ENCODE measurements at places on chromosomes 5 and 9. TPM values are rescaled to one million over a fixed set of nuclear protein-coding genes. Genes with fewer than 3 reads are reported as not detected.

DNA sequence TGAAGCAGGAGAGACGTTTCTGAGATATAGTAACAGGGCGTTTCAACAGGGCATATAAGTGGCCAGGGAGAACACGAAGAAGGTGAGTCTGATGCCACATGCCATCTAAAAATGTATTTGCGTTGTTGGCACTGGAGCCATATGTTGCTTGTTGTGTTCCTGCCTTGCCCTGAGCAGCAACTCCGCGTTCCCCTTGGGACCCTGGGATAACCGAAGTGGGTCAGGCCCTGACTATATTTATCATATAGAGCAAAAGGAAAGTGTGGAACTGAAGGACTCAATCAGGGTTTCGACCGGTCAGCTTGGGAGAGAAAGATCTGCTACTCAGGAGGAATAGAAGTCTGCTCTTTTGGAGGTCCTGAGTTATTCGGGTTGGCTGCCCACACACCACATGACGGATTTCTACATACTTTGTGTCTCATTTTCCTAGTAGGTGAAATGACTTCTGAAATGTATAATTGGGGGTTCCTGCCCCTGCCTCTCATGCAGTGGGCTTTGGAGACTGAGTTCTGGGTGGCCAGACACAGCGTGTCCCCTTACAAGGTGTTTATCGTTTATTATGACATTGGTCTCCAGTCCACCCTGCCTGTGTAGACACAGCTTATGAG is 3.0 kb downstream of the STC2 start:
- DNase-seq, result no peak

- DNase-seq, result no peak
Observed at GRCh38 chr9:89601856-89602562, 2.8 kb upstream of the GADD45G start.

DNA sequence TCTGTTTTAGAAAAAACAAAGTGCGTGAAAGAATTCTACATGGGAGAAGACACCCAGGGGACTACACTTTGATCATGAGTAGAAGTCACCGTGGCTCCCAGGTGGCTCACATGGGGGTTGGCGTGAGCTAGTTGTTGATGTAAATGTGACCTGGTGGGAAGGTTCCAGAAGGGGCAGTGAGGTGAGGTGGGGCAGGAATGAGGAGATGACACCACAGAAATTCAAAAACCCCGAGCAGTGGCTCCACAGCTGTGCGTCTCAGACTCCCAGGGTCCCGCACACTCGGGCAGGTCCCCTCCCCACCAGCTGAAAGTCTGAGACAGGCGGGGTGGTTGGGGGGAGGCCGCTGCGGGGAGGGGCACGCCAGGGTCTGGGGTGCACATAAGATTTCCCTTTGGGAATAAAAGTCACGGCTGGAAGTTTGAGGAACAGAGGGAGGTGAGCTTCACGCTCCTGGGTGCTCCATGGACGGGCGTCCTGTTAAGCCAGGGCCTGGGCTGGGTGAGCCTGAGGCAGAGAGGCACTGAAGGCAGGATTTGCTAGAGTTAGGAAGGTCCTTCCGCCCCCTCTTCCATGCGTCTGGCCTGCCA is 29.9 kb downstream of the GLT6D1 start:
- no peak for DNase-seq

GRCh38 chr9:133654736-133655657 is 18.8 kb downstream of the DBH start:
- DNase-seq, result no peak

ACSL6 gene
- 34.0 TPM for total RNA-seq

- no peak for DNase-seq
Observed at GRCh38 chr5:24367216-24367615, 277.6 kb downstream of the CDH10 start.

SERF1A gene
- 9.1 TPM for total RNA-seq

DNA sequence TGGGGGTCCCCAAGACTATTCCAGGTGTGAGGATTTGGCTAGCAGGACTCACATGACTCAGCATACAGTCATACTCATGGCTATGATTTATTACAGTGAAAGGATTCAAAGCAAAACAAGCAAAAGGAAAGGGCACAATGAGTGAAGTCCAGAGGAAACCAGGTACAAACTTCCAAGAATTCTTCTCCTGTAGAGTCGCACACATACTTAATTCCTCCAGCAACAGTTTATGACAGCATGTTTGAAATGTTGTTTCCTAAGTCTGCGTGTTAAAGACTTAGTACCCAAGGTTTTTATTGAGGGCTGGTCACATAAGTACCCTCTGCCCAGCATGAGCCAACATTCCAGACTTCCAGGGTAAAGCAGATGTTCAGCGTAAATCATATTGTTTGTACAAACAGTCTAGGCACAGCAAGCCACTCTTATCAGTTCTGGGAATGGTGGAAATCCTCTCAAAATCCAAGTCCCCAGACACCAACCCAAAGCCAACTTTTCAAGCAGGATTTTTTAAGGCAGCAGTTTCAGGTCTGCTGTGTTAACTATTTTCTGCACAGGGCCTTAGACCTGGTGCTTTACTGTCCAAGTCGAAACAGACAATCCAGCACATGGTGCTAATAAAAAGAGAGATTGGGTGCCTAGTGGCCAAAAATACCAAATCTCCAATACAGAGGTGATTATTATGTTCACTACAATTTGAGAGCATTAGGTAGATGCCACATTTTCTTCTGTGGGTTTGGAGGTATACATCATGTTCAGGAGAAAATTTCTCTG is 18.6 kb upstream of the RICTOR start:
- DNase-seq, result no peak

DNA sequence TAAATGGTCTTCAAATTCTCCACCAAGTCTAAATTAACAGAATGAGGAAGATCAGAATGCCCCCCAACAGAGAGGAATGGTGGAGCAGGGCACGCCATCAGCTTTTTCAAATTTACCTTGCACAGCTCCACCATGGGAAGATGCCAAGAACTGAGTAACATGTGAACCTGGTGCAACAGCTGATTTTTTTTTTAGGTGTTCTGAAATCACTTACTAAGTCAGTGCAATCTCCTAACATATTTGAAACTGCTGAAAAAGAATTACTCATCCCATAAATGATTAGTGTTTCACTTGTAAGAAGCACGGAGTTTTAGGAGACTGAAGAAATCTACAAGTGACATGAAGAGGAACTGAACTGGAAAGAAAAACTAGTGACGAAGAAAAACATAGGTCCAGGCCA is 5.1 kb downstream of the TMEM245 start:
- no peak for DNase-seq

ANKRD33B gene
- 31.5 TPM for total RNA-seq

WDR31 gene
- 2.1 TPM for total RNA-seq

DNA sequence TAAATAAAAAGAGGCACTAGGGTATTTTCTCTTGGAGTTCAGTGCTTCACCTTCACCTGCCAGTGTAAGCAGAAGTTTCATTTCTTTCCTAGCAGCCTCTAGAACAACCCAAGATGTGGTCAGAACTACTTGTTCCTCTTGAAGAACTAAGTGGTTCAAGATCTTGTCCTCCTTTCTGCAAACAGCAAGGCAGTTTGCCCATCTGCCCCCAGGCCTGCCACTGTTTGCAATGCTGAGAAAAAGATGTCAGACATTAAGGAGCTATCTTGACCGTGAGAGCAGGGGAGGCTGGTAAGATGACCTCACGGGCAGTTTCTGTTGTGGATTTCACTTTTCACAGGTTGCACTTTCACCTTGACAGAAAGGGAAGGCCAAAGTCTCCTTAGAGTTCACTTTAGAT is 52.0 kb upstream of the KLF4 start:
- no peak for DNase-seq
